Karpas-422 (cell line): ENCODE measurements at places on chromosomes 7 and 10. TPM values are rescaled to one million over a fixed set of nuclear protein-coding genes. Genes with fewer than 3 reads are reported as not detected.
A peak's percentile ranks its signal among the peaks of the same experiment; 100 is the strongest.

Gene UPK3BL1
- total RNA-seq, result 41.7 and 51.4 TPM in 2 replicates

Gene KRIT1
- 43.7 and 91.1 TPM in 2 replicates for total RNA-seq

Gene DRGX
- not detected in 2 replicates for total RNA-seq

DNA sequence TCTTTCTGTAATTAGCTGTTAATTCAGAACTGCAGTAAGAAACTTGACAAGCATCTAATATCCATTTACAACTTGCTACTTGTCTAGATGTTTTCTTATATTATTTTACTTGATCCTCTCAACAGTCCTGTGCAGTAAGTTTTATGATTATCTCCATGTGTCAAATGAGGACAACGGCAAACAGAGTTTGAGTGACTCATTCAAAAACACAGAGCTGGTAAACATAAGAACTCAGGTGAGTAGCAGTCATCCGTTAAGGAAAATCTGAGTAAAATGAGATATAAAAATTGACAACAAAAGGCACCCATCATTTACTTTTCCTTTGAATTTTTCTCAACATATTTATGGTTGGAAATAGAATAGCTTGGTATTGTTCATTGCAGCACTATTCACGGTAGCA lies 19.0 kb upstream of the TARP start:
- peak; percentile 23 for DNase-seq

- DNase-seq, result no peak
These were observed 156.0 kb downstream of the GLI3 start for GRCh38 chr7:42080841-42081586.

GRCh38 chr7:37284805-37285231 lies 163.8 kb downstream of the ELMO1 start:
- DNase-seq, result peak; percentile 49

DNA sequence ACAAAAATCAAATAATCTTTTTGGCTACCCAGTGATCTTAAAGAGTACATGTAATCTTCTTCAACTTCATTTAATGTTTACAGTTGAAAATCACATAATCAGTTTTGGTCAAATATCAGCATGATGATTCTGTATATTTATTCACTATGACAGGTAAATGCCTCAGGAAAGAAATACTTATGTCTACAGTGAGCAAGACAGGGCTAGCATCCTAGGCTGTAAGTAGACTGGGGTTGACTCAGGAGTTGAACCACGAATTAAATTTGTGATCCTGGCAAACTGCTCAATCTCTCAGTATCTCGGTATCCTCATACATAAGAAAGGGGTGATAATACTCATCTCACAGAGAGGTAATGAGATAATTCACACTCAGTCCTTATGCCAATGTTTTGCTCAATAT lies 71.8 kb downstream of the SEMA3D start:
- no peak for DNase-seq

GRCh38 chr10:84193846-84194423 lies 402 bp upstream of the CDHR1 start:
- no peak for DNase-seq

Gene FEZF1
- not detected in 2 replicates for total RNA-seq

Gene TRIM73
- total RNA-seq, result 0.22 and 2.2 TPM in 2 replicates

GRCh38 chr7:12423997-12424745 lies 20.5 kb upstream of the VWDE start:
- peak; percentile 17 for DNase-seq

- no peak for DNase-seq
These were observed 3.3 kb downstream of the IMMP2L start for GRCh38 chr7:111558991-111559390.

DNA sequence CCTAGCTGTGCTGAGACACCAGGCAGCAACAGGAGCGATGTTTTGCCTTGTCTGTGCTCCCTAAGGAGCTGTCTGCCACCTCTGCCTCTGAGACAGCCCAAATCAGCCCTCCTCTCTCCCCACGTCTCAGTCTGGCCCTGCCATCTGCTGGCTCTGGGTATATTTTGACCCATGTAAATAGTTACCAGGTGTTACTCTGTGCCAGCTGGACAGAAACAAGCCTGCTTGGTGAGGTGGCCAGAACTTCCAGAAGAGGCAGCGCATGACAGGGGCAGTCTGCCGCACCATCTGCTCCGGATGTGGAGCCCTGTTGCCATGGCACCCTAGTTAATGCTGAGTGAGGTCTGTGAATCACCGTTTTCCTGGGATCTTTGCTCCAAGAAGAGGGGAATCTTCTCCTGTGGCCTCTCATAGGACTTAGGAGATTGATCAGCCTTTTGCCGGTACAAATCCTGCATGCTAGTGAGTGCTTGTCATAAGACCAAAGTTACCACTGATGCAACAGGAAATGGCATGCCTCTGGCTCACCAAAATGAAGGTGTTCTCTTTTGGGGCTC lies 31.8 kb downstream of the GSTO2 start:
- DNase-seq, result no peak

DNA sequence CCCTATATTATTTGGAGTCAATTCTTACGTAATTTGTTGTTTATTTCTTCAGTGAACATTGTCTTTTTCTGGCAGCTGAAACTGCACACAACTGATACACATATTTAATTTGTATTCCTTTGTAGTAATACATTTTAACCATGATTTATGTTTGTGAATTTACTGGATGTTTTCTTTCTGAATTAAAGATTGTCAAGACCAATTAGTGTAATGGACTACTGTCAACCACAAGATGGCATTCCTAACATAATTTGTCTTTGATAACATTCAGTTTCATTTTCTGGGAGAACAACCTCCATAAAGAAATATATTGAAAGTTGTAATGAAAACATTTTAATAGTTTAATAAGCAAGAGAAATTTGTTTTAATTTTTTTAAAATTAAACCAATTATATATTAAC lies 10.1 kb downstream of the THNSL1 start:
- DNase-seq, result no peak

DNA sequence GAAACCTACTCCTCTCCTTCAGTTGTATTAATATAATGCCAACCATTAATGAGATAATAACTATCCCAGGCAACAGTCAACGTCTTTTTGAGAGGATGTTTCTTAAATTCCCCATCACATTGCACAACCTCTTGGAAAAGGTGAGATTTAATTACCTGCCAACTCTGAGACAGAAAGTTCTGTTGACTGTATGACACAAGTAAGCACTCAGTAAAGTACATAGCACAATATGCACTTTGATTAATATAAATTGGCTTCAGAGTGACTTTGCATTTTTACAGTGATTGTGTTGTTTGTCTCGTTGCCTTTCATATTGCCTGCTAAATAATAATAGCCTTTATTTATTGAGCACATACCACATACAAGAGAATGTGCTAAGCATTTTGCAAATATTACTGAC lies 46.7 kb downstream of the CAV1 start:
- no peak for DNase-seq

Gene HUS1
- total RNA-seq, result 19.6 and 20.6 TPM in 2 replicates

Gene BICC1
- not detected in 2 replicates for total RNA-seq

Gene C10orf143
- total RNA-seq, result 0.75 and 3.9 TPM in 2 replicates

GRCh38 chr7:28329661-28330363 lies 82.5 kb upstream of the CREB5 start:
- peak; percentile 41 for DNase-seq

Gene CDNF
- 1.2 and 2.2 TPM in 2 replicates for total RNA-seq

DNA sequence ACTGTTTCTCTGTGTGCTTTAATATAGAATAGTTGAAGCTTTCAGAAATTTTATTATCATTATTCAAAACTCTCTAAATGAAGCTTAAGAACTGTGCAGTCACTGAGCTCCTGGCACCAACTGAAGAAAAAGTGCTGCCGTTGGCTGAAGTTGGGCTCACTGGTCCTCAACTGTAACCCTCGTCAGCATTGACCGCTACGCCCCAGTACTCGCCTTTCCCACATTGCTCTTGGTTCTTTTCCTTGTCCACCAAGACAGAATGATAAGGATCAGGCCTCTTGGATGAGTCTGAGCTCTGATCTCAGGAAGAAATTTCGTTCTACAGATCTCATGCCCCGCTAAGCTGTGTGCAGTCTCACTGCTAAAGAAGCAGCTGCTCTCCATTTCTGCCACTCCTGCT lies 7.9 kb upstream of the TAF3 start:
- no peak for DNase-seq

Gene MMD2
- total RNA-seq, result not detected in 2 replicates

DNA sequence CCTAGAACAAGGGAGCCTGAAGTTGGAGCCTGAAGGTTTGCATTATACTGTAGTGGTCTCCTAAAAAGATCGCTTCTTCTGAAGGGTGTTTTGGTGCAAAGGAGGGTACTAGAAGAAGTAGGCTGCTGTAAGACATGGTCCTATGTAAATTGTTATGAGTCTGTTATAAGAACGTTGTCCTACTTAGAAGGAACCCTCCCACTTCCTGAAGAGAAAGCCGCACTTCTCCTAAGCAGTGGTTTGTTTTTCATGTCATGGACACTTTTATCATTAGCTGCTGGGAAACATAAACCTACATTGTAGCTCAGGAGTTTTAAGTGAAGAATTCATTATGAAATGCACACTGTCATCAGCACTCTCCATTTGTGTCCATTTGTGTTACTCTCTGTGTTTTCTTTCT lies 129.1 kb upstream of the ITGB1 start:
- no peak for DNase-seq

Gene ADRB1
- not detected in 2 replicates for total RNA-seq

DNA sequence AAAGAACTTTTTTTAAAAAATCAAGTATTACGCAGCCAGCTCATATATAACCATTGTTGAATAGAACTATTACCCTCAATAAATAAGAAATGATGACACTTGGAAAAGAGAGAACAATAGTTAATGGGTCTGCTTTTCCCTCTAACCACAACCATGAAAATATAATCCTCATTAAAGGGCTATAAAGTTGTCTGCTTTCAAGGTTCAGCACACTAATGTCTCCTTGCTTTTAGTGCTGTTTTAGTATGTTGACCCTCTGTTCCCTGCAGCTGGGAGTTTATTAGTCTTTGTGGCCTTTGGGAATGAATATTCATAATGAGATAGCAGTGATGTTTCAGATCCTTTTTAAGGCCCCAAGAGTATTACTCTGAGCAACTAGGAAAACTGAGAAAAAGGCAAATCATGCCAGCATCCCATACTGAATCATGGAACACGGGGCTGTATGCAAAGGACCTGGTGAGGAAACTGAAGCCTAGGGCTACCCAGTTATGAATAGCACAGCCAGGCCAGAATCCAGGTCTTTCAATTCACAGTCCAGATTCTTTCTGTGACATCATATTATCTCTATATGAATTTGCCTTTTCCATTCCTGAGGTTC lies 332.0 kb upstream of the LRGUK start:
- no peak for DNase-seq

Gene ALDH18A1
- 43.7 and 50.0 TPM in 2 replicates for total RNA-seq

GRCh38 chr7:51067757-51068156 lies 248.9 kb downstream of the COBL start:
- peak; percentile 72 for DNase-seq

Gene CPXM2
- not detected in 2 replicates for total RNA-seq

DNA sequence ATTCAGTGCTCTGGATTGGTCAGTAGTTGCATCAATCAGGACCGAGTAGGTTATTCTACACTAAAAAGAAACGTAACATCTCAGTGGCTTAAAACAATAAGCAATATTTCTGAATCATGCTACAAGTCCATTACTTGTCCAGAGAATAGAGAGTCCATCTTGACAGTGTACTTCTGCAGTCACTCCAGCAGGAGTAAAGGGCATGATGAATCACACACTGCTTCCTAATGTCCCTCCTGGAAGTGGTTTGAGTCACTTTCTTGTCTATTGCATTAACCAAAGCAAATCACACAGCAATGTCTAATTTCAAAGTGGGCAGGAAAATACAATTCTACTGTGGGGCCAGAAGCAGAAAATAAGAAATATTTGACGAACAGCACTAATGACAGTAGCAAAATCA lies 124.8 kb downstream of the TSPAN12 start:
- DNase-seq, result no peak

GRCh38 chr7:120272261-120272660 lies 714 bp upstream of the KCND2 start:
- peak; percentile 41 for DNase-seq

DNA sequence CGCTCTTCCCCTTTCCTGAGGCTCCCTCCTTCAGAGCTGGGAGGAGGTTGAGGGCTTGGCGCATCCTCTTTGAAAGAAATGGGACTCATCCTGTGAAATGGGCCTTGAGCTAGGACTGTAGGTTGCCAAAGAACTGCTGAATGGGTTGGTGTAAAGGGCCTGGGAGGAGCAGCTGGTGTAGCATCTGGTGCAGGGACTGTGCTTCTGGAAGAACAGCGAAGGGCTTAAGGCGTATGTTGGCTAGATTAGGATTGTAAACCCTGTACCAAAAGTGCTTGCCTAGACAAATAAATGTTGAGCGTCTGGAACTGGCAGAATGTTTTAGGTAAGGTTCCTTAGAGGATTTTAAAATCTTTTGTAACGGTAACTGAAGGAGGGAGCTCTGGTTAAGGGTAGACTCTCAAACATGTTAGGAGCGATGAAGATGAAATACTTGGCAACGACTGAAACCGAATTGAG lies 563 bp downstream of the STAM start:
- DNase-seq, result peak; percentile 63

DNA sequence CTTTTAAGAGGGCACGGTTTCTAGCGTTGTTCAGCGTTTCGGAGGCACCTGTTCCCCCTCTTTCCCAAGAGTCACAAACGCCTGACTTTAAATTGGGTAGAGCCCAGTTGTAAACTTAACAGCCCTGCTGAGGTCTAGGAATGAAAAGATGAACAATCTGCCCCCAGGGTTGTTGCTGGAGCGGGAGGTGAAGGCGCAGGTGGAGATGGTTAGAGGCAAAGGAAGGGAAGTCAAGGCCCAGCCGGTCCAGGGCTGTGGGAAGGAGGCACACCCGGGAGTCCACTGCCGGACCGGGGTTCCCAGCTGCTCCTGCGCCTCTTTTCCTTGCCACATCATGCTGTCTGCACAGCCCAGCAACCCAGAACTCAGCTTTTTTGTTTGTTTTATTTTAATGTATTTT lies 770 bp downstream of the PRXL2A start:
- DNase-seq, result no peak

DNA sequence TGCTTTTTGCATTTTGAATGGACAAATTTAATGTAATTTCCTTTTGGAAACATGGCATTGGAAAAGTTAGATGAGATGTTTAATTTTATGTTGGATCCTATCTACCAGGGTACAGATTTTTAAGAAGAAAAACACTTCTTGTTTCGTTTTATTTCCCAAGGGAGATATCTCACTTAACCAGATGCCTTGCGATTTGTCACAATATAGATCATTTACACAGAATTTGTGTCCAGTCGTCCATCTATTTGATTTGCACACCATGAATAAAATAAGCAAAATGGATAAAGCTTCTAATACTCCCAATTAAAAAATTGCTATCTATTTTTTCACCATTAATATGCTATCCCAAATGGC lies 25.7 kb downstream of the HDAC9 start:
- DNase-seq, result peak; percentile 77

GRCh38 chr7:149870274-149870673 lies 3.5 kb upstream of the ATP6V0E2 start:
- no peak for DNase-seq

DNA sequence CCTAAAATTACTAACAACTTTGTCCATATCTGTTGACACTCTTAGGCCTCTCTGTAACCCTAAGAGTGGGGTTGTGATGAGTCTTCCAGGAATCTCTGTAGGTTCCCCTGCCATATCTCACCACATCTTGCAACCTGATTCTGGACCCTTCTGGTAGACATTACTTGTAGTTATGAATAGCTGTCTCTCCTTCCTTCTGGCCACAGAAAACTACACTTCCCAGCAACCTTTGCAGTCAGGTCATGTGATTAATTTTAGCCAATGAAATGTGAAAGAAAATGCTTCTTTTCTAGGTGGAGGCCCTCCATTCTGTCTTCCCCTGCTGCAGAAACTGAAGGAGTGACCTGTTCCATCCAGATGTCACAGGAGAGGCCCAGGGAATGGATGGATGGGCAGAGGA lies 147.6 kb upstream of the AOAH start:
- DNase-seq, result peak; percentile 75
